Hepatocyte (in vitro differentiated cells): ENCODE measurements at places on chromosomes 3 and 15. TPM values are rescaled to one million over a fixed set of nuclear protein-coding genes. Genes with fewer than 3 reads are reported as not detected.

SOX14 gene
- polyA plus RNA-seq = 0.18 and 0.79 TPM in 2 replicates

DUOX1 gene
- polyA plus RNA-seq = 4.3 and 7.7 TPM in 2 replicates

C3orf52 gene
- 9.3 and 16.3 TPM in 2 replicates for polyA plus RNA-seq

CYP8B1 gene
- polyA plus RNA-seq = 2.2 and 4.5 TPM in 2 replicates

HGD gene
- 47.7 and 63.6 TPM in 2 replicates for polyA plus RNA-seq

GOLGA8R gene
- 0.50 TPM in 1 of 2 replicates, not detected in the other for polyA plus RNA-seq

MINAR1 gene
- polyA plus RNA-seq = 0.10 and 0.74 TPM in 2 replicates

EPHA6 gene
- polyA plus RNA-seq = 3.4 and 5.0 TPM in 2 replicates

SLC38A3 gene
- polyA plus RNA-seq = 37.9 and 56.6 TPM in 2 replicates

TRIM42 gene
- polyA plus RNA-seq = not detected in 2 replicates

ACTRT3 gene
- polyA plus RNA-seq = 6.9 and 7.3 TPM in 2 replicates

- DNase-seq = no peak
Observed at GRCh38 chr3:35404571-35404970, 234.8 kb upstream of the ARPP21 start.

DNA sequence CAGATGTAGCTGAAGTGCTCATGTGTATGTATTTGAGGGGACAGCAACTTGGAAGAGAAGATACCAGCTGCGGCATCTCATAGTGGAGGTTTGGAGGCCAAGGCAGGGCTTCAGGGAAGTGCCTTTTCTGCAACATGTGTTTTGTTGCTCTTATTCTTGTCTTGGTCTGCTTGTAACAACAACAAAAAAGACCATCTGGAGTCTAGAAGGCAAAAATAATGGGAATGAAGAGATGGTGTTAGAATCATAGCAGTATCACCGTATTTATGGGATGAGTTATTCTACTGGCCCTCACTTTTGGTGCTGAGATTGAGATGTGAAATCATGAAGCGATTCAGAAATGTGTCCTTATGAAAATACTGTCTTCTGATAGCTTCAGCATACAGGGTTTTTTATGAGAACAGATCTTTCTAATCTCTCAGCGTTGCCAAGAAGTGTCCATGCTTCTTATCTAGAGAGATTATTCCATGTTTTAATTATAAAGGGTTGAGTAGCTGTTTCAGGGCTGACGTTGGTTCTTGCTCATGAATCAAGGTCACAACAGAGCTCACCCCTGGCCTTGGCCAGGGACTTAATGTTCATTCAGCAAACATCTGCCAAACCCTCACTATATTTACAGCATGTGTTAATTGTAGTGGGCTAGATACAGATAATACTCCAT is 58.0 kb downstream of the ITPR1 start:
- DNase-seq = no peak

DNA sequence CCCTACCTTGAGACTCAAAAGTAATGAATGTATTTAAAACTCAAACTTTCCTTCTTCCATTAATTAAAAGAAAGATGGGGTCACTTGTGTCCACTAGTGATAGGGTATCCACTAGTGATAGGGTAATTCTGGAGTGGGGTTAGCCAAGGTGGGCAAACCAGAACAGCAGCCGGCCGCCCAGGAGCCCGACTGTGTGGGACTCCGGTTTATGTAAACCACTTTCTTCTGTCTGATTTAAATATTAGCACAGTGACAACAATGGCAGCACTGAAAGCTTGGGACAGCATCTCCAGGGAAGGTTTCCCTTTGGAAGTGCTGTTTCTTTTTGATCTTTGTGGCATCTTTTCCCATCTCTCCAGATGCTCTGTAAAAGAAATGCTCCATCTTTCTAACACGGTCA is 722 bp downstream of the MYZAP start:
- DNase-seq = no peak

GRCh38 chr15:69080295-69081248 is 66.1 kb downstream of the NOX5 start:
- DNase-seq = no peak

DNA sequence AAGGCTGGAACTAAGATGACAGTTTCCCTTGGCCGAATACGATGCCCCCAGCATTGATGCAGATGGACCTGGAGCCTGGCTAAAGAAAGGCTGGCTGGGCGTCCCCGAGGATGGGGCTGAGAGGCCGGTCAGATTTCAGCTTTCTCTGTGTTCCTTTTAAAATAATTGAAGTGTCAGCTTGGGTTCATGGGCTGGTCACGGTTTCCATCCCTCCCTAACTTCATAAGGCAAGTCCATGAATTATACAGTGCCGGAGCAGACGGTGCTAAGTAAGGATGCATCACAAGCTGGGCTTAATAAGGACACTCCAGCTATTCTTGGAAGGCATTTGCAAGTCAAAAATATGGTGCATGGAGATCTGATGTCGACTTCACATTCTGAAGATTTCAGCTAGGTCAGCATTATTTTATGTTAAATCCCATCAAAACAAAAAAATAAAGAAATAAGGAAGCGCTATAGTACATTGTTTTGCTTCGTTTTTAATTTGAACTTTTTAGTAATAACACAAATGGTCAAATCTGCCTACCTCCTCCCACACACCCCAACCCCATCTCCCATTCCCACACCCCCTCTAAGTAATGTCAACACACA is 220.8 kb downstream of the RPLP1 start:
- no peak for DNase-seq

DNA sequence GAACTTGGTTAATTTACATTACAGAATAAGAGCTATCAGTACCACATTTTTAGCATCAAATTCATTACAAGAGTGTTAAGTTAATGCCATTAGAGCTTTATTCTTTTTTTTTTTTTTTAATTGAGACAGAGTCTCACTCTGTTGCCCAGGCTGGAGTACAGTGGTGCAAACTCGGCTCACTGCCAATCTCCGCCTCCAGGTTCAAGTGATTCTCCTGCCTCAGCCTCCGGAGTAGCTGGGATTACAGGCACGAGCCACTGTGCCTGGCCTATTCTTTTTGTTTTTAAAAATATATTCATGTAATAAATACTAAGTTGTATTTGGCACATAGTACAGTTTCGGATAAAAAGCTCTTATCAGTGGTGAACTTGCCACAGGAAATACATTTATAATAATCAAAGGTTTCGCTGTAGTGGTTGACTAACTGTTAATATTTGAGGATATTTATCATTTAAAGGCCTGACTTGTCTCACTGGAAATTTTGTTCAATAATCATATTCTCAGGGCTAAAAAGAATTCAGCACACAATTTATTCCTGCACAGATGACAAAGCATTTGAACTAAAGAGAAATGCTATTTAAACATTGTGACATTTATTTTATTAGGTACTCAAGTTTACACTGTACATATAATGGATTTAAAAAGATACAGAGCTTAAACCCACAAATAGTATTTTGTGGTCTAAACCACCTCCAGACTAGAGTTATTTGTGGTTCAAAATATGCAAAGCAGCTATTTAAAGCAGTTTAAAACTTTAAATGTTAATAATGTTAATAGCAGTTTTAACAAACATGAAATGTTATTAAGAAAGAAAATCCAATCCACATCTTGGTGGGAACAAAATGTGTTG is 6.1 kb upstream of the LEKR1 start:
- DNase-seq = no peak

- no peak for DNase-seq
Observed at GRCh38 chr3:171354049-171354705, 106.0 kb downstream of the TNIK start.

- DNase-seq = no peak
Observed at GRCh38 chr3:126859415-126860246, 123.3 kb upstream of the PLXNA1 start.

DNA sequence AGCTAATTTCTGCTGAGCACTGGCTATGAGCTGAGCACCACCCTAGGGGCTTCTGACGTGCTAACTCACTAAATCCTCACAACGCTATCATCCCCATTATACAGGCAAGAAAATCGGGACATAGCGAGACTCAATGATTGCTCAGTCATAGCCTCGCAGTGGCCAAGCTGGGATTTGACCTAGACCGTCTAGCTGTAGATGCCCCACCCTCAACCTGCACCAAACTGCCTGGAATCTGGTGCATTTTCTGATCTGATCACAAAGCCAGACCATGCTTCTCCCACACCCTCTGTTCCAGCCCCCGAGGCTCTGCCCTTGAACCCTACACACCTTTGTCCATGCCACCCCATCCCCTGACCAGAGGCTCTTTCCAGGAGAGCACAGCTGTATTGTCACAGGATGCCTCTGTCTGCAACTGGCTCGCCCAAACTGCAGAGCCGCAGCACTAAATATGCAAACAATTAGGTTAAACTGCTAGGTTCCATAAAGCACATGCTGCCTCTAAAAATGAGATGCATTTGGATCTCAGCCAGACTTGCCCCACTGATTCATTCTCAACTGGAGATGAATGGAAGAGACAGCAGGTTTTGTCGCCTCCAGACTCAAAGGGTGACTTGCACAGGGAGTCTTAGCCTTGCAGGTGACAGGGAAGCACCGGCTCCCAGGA is 95.2 kb downstream of the NUP210 start:
- DNase-seq = no peak

GRCh38 chr15:95394186-95395067 is 936.1 kb upstream of the NR2F2 start:
- no peak for DNase-seq

- DNase-seq = no peak
Observed at GRCh38 chr3:194852345-194852744, 166.7 kb downstream of the FAM43A start.

- DNase-seq = no peak
Observed at GRCh38 chr15:56910801-56911200, 7.6 kb upstream of the TCF12 start.

- DNase-seq = peak; percentile 96
Observed at GRCh38 chr3:49021813-49022687, at the start of gene NDUFAF3. Gene NDUFAF3, plus strand, starts transcription at chr3:49022121. Its CDS starts 24 bp downstream, at chr3:49022145.

- DNase-seq = no peak
Observed at GRCh38 chr3:180633722-180634121, 31.8 kb downstream of the TTC14 start.

GRCh38 chr15:68326711-68327354 is 49.3 kb downstream of the FEM1B start:
- DNase-seq = no peak

DNA sequence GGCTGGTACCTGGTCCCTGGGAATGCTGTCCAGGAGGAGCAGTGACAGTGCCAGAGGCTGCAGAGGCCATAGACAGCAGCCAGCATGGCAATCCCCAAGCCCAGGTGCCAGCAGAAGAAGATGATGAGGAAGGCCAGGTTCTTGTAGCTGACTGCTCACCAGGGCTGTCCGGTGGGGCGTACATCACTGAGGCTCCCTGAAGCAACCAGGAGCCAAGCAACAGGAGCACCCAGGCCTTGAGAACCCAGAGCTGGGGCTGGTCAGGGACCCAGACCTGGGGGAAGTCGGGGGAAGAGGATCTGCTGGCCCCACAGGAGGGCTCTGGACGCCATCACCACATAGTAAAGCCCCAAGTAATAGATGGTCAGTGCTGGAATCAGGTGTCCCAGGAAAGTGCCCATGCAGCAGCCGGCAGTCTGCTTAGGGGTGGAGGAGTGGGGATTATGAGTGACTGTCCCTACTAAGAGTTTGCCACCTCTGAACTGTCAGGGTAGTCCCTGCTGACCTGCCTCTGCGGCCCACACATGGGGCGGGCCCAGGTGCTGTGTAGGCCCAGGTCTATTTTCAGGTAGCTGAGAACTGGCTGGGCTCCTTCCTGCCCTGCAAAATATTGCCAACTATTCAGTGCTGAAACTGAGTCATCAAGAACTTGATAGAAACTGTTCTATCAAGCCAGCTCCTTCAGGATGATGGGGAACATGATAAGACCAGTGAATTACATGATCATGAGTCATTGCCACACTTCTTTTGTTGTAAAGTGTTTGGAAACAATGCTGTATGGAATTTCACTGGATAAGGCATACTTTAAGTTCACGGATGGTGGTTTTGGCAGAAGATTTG is 68.7 kb downstream of the CHRD start:
- peak; percentile 31 for DNase-seq

DNA sequence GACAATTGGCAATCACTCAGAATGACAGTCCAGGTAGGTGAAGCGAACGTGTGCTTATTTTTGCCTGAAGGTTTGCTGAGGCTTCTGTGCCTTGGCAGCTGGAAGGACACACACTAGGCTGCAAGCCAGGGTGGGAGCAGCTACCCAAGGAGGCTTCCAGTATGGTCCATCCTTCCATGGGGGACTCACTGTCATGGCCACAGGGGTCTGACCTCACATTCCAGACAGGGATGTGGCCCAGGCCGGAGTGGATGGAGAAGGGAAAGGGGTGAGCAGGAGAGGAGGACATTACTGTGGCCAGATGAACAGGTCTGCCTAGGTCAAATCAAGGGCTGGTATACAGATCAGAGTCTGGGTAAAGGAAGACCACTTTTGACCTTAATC is 247.7 kb downstream of the ADAMTS17 start:
- DNase-seq = no peak

- no peak for DNase-seq
Observed at GRCh38 chr3:109943181-109943580, 605.8 kb upstream of the DPPA4 start.

- peak; percentile 33 for DNase-seq
Observed at GRCh38 chr3:118641608-118642007, 393.0 kb downstream of the IGSF11 start.

DNA sequence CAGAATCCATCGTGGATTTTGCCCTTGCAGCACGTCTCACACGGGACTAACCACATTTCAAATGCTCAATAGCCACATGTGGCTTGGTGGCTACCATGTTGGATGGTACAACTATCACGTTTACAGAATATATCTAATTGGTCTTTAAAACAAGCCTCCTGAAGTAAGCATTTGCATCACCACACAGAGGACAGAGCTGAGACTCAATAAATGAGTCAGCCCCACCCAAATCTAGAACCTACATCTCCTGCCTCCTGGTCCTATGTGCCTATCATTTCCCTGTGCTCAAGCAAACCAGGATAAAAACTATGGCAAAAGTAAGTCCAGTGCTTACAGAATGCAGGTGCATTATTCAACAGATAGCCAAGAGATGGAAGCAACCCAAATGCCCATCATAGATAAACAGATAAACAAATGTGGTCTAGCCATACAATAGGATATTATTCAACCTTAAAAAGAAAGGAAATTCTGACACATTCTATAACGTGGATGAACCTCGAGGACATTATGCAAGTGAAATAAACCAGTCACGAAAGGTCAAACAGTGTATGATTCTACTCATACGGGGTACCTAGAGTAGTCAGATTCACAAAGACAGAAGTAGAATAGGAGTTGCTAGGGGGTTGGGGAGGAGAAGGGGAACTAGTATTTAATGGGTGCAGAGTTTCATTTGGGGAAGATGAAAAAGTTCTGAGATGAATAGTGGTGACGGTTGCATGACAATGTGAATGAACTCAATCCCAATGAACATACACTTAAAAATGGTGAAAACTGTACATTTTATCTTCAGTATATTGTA is 43.9 kb downstream of the SRGAP3 start:
- no peak for DNase-seq
